HCT116 (cell line): ENCODE measurements at places on chromosomes 6 and 20.

- no peak for DNase-seq
These were observed 124.0 kb downstream of the CARMIL1 start for GRCh38 chr6:25403150-25403549.

DNA sequence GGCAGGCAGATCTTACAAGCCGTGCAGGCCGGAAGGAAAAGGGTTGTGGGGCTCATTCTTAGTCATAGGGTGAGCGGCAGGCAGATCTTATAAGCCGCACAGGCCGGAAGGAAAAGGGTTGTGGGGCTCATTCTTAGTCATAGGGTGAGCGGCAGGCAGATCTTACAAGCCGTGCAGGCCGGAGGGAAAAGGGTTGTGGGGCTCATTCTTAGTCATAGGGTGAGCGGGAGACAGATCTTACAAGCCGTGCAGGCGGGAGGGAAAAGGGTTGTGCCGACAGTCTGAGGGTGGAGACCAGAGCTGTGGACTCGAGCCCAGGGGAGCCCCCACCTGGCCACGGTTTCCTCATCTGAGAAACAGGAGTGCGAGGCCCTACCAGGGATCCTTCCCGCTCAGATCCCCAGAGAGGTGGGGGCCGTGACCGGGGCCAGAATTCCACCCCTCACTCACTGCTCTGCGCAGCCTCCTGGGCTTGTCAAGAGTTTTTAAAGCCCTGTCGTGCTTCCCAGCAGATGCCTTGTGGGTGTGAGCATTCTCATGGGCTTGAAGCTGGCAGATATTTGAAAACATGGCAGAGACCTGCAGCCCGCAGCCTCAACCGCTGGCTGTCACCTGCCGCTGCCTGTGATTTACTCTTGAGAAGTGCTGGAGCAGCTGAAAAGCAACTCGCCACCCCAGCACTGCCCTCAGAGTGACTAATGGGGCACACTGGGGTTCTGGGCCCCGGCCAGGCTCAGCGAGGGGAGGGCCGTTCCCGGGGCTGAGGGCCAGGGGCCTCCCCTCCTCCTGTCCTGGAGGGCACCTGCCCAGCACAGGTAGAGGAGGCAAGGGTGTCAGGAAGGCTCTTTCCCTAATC is 31.9 kb downstream of the NTSR1 start:
- peak; percentile 97 for DNase-seq

DNA sequence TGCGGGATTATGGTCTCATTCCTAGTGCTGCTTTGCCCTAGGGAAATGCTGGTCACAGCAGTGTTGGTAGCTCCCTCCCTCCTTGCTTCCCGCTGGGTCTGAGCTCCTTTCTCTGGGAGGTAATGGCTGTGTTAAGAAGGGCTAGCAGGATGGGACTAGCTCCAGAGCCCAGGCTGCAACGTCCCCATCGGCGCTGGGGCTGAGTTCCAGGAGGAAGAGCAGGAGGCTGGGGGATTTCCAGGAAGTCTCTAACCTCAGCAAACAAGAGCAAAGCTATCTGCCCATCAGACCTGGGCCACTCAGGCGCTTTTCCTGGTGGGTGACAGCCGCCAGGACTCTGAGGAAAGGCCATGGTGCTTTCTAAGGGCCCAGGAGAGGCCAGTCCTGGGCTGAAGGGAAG is 174.2 kb downstream of the DLL1 start:
- DNase-seq = no peak

GRCh38 chr6:1958257-1958656 is 287.1 kb downstream of the GMDS start:
- no peak for DNase-seq

- no peak for DNase-seq
These were observed 464.8 kb downstream of the CBLN4 start for GRCh38 chr20:55540486-55540885.

DNA sequence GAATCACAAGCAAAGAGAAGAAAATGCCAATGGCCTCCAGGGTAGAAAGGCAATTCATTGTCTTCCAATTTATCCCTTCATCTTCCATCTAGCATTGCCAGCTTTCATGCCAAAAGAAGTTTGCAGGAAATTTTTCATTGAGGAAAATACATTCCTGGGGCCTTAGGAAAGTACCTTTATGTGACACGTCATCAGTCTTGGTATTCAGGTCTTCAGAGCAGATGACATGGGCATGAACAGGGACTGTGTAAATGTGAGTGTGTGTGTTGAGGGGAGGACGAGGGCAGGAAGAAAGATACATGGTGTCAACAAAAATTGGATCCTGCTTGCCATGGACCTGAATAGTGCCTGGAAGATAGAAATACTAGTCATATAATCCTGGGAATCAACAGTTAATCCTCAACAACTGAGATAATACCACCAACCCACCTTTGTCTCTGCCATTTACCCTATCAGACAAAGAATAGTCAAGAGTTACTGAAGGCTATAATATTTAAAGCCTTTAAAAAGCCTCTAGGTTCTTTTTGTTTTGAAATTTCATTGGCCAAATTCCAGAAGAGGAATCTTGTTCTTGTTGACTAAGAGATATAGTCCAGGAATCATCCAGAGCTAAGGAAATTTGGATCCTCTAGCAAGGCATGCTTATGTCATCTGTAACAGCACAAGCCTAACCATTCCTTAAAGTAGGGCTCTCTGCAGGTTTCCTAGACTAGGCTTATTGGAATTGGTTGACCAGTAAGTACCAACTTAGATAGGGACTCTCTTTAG is 405.8 kb upstream of the SASH1 start:
- no peak for DNase-seq

- peak; percentile 48 for DNase-seq
These were observed 39.4 kb upstream of the KCNK16 start for GRCh38 chr6:39361657-39362486.

DNA sequence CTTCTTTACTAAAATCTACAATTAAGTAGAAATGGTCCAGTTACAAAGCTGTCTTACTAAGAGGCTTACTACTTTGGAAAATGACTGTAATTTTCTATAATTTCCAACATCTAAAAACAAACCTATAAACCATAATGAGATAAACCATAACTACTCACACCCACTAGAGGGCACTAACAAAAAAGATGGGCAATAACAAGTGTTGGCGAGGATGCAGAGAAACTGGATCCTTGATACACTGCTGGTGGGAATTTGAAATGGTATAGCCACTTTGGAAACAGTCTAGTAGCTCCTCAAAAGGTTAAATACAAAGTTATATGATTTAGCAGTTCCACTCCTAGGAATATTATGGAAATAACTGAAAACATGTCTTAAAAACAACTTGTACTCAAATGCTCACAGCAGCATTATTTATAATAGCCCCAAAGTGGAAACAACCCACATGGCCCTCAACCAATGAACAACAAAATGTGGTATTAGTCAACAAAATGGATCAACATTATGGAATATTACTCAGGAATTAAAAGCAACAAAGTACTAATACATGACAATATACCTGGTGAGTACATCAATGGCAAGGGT is 50.6 kb downstream of the GJA10 start:
- peak; percentile 10 for DNase-seq

DNA sequence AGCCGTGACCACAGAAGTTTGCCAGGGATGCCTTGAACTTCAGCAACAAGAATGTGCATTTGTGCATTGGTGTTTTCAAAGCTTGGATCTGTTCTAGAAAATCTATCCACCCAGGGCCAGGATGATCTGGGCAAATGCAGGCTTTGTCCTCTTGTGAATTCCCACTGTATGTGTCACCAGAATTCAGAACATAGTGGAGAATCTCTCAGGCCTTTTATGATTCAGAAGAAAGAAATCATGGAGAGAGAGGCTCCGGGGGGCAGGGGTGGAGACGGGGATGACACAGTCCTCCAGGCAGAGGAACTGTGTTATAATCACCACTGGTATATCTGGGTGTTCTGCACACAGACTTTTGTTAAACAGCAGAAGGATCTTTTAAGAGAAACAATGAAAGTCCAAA is 304.1 kb downstream of the CDH4 start:
- no peak for DNase-seq

DNA sequence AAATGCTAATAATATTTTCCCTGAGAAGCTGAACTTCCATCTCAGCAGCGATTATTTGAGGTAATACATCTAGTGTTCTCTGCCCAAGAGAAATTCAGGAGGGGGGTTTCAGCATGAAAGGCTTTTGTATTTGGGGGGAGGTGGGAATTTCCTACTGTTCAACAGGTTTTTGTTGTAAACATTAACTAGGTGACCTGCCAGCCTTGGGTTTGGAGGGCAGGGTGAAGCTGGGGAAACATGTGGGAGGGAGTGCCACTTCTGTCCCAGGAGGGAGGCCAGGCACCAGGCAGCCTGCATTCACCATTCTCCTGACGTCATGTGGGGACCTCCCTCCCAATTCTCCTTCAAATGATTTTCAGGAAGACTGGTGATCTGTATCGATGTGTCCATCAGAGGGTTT is 37.7 kb upstream of the PKHD1 start:
- no peak for DNase-seq

DNA sequence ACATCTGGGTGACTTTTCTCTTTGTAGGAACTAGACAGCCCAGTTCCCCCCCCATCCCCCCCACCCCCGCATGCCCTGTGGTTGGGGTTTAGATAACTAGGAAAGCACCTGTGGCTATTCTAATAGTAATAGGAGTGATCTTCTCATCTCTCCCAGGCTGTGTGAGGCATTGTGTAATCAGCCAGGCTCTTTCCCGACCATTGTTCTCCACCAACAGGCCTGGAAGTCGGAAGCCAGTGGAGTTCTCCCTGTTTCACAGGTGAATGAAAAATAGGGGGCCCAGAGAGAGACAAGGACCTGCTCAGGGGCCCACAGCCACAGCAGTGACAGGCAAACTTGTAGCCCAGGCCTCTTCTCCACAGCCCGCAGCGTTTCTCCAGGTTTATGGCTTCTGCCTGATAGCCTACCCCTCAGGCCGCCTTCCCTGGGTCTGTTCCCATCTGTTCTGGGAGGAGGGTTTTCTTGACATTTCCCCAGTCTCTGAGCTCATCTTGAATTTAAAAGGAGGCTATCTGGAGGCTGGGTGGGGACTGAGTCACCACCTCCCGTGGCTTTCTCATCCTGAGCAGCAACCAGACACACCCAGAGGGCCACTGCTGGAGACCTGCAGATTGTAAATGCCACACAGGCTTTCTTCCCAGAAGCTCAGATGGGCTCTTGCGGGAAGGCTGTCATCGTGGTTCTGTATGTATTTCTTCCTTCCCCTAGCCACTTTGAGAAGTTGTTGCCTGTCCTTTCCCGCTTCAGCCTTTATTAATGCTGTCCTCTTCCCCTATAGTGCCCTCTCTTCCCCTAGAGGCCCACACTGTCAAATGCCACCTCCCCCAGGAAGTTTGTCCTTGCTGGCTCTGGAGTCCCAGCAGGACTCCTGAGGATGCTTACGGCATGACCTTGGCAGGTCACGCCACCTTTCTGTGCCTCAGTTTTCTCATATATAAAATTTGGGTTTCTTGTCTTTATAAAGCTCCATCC is 75.9 kb upstream of the MYL9 start:
- DNase-seq = peak; percentile 79

GRCh38 chr20:41877911-41878310 is 259.7 kb upstream of the CHD6 start:
- no peak for DNase-seq

DNA sequence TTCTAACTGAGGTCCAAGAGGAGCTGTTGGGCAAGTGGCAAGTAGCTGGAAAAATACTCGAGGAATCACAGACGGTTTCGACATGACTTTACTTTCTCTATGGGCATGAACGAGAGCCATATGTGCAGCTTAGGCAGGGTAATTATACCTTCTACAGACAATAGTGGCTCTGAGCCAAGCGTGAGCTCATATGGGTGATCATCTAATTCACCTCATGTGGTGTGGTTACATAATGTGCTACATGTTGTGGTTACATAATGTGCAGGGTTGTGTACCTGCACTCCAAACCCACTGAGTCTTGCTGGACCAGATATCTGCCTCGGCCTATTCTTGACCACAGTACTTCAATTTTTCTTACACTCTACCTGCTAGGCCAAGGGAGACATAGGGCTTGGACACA is 771.7 kb upstream of the EYS start:
- no peak for DNase-seq

GRCh38 chr6:25484900-25485299 is 167.1 kb upstream of the SCGN start:
- no peak for DNase-seq

- no peak for DNase-seq
These were observed 107.0 kb downstream of the JARID2 start for GRCh38 chr6:15352845-15353244.

- no peak for DNase-seq
These were observed 150.8 kb downstream of the PRL start for GRCh38 chr6:22145823-22146677.

- DNase-seq = no peak
These were observed 301 bp downstream of the PPP1R3D start for GRCh38 chr20:59939879-59940128.

DNA sequence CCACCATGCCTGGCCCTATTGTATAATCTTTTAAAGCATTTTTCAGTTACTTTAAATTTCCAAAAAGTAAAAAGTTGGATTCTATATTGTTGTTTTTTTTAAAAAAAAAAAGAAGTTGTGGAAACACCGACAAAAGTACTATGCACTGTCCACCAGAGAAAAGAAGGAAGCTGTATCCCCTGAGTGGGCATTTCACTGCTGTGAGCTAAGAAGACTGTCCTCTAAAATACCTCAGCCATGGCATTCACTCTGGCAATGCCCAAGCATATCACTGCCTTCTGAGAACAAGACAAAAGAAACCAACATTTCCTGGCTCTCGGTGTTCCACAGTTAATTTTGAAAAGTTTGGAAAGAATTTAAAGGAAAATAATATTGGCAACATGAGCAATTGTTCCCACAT is 117.8 kb downstream of the IPCEF1 start:
- DNase-seq = no peak

- no peak for DNase-seq
These were observed 140.5 kb downstream of the SOBP start for GRCh38 chr6:107630348-107630977.

- DNase-seq = no peak
These were observed 25.3 kb downstream of the MOCS1 start for GRCh38 chr6:39908838-39909583.

- DNase-seq = no peak
These were observed 3.8 kb downstream of the GUCA1A start for GRCh38 chr6:42176981-42177380.

DNA sequence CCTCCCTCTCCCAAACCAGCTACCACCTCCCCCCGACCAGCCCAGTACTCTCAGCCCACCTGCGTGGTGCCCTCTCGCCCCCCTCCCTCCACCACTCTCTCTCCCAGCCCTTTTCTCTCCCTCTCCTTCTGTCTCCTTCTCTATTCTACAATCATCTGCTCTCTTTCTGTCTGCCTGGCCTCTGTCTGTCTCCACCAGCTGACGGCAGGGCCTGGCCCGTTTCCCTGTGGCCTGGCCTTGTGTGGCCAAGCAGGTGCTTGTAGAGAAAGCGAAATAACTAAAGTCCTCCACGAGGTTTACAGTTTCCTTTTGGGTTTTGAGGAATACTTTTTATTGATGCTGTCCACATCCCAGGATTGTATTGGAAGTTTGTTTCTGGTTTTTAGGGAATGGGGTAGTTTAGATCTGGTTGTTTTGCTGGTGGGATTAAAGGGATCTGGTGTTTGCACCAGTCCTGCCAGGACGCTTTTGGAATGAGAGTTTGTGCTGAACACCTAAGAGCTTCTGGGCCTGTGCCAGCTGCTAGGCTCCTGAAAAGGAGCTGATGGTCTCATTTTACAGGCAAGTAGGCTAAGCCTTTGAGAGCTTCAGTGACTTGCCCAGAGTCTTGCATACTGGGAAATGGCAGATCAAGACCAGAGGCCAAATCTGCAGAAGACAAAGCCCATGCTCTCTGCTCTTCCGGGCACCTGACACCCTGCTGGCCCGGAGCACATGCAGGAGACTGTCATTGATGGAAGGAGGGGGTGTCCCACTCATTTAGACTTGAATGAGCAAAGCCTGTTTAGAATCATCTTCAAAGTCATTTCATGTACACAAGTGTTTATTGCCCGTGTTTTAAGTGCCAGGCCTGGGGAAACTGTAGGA is 161.7 kb downstream of the SYCP2 start:
- no peak for DNase-seq

GRCh38 chr6:72999995-73000394 is 225.3 kb downstream of the KHDC1L start:
- no peak for DNase-seq
